Occipital lobe (tissue), 3 donors: ENCODE measurements at places on chromosomes 2 and 18. TPM values are rescaled to one million over a fixed set of nuclear protein-coding genes. Genes with fewer than 3 reads are reported as not detected.

SPATS2L gene
- 43.8 TPM for total RNA-seq

PCARE gene
- under 0.01 TPM for total RNA-seq

ANKRD30B gene
- 0.16 TPM for total RNA-seq

SLC25A52 gene
- not detected for total RNA-seq

CRYBA2 gene
- not detected for total RNA-seq

MYCN gene
- 75.5 TPM for total RNA-seq

MZT2A gene
- 45.9 TPM for total RNA-seq

TXNDC2 gene
- total RNA-seq: not detected

TEKT4 gene
- total RNA-seq: 0.31 TPM

KANSL3 gene
- 32.1 TPM for total RNA-seq

CHRNG gene
- total RNA-seq: 0.16 TPM

ITM2C gene
- total RNA-seq: 112 TPM

FKBP1B gene
- 60.0 TPM for total RNA-seq

NEU2 gene
- not detected for total RNA-seq

KCNS3 gene
- 3.4 TPM for total RNA-seq

DCC gene
- total RNA-seq: 13.6 TPM

UPP2 gene
- total RNA-seq: 1.7 TPM

APOB gene
- 0.62 TPM for total RNA-seq
